CD14-positive monocyte (primary cell): ENCODE measurements at places on chromosomes 5 and 9. TPM values are rescaled to one million over a fixed set of nuclear protein-coding genes. Genes with fewer than 3 reads are reported as not detected.

DNA sequence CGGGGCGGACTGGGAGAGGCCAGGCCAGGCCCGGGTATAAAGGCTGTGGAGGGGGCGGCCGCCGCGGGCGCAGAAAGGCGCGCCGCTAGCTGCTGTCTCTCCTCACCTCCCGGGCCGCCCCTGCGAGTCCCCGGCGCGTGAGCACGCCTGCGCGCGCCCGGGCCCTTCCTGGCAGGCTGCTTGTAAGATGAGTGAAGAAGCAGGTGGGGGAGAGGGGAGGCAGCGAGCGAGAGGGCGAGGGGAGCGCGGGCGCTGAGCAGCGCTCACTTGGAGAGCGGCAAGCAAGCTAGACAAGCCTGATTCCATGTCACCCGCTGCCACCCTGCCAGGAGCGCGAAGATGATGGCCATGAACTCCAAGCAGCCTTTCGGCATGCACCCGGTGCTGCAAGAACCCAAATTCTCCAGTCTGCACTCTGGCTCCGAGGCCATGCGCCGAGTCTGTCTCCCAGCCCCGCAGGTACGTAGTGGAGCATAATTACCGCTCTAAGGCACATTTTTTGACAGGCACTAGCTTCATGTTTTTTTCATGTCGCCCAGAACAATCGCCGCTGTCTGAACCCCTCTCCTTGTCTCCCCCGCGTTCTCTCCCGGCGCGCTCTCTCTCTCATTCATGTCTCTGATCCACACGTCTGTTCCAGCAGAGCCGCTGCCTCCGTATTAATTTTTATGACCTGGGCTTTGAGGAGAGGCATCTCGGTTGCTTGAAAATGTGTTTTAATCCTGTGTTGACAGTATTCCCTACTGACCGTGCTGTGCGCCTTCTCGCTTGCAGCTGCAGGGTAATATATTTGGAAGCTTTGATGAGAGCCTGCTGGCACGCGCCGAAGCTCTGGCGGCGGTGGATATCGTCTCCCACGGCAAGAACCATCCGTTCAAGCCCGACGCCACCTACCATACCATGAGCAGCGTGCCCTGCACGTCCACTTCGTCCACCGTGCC is at the start of gene POU4F3:
TSS of gene POU4F3 (plus strand) at position 66 of the 941 bp plus-strand sequence. CDS start at position 340, 274 bp downstream.
- no peak for DNase-seq
- no peaks in the 10 kb centered on the region for H3K4me1 ChIP-seq
- peaks cover 85% of the 10 kb centered on the region for H3K27me3 ChIP-seq
- H3K4me3 ChIP-seq: no peak within 1 kb of the TSS
- no peak within 1 kb of the TSS for H3K27ac ChIP-seq
- H3K36me3 ChIP-seq: no peaks in the 10 kb centered on the region

DNA sequence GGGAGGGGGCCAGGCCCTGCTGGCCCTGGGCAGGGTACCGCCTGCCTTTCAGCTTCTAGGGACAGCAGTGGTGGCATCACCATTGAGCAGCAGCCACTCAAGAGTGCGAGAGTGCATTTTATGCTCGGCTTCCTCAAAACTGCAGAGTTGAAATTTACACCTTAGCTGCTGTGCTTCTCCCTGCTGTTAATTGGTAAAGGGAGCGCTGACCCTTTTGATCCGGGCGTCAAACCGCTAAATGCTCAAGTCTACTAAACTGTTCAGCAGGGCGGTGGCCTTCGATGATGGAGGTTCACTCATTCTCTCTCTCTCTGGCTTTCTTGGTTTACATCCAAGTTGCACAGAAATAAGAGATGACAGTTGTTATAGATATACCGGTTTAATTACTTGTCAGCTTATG is 368.6 kb upstream of the IRX2 start:
- no peaks in the 10 kb centered on the region for H3K36me3 ChIP-seq
- H3K27me3 ChIP-seq: peaks cover 2% of the 10 kb centered on the region
- H3K4me3 ChIP-seq: no peak overlapping the region

- peaks cover 7% of the 10 kb centered on the region for H3K27me3 ChIP-seq
- peaks cover 24% of the 10 kb centered on the region for H3K4me1 ChIP-seq
- peak overlapping the region; percentile 25 for H3K27ac ChIP-seq
- H3K4me3 ChIP-seq: peak overlapping the region; percentile 47
- DNase-seq: peak; percentile 36
Measured at GRCh38 chr5:61625681-61626621, 293.9 kb downstream of the ZSWIM6 start.

- H3K27ac ChIP-seq: no peak overlapping the region
- no peaks in the 10 kb centered on the region for H3K27me3 ChIP-seq
- no peaks in the 10 kb centered on the region for H3K36me3 ChIP-seq
- no peak overlapping the region for H3K4me3 ChIP-seq
- no peak for DNase-seq
Measured at GRCh38 chr5:138640646-138641254, 65.5 kb upstream of the HSPA9 start.

Gene COL15A1
- 0.14 TPM for polyA plus RNA-seq

Gene ARL10
- polyA plus RNA-seq: not detected

GRCh38 chr9:36462245-36462644 is 62.2 kb upstream of the RNF38 start:
- H3K27ac ChIP-seq: no peak overlapping the region
- H3K27me3 ChIP-seq: no peaks in the 10 kb centered on the region
- peaks cover 14% of the 10 kb centered on the region for H3K4me1 ChIP-seq
- H3K36me3 ChIP-seq: peaks cover 3% of the 10 kb centered on the region

- H3K27me3 ChIP-seq: no peaks in the 10 kb centered on the region
- DNase-seq: peak; percentile 34
- peaks cover 35% of the 10 kb centered on the region for H3K36me3 ChIP-seq
- peak overlapping the region; percentile 97 for H3K27ac ChIP-seq
Measured at GRCh38 chr5:131163276-131164119, 1.6 kb downstream of the HINT1 start.

DNA sequence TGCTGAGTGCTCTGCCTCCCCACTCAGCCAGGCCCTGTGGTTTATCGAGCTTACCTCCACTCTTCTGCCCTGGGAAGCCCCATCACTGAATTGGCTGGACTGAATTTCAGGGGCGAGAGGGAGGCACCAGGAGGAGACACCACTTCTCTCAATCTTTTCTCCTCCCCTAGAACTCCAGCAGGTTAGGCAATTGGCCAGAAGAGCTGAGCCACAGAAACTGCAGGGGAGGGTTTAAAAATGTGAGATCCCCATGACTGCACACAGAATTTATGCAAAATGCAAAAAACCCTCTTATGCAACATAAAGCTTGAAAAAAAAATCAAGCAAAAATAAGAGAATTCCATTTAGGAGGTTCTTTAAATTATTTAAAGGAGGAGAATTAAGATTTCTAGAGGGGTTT is 29.9 kb downstream of the TUT7 start:
- H3K27ac ChIP-seq: no peak overlapping the region
- H3K27me3 ChIP-seq: no peaks in the 10 kb centered on the region
- H3K4me1 ChIP-seq: no peaks in the 10 kb centered on the region
- no peak overlapping the region for H3K4me3 ChIP-seq
